ENCODE measurements at places on chromosomes 2 and 18.

GRCh38 chr2:113894156-113894743 is 4.4 kb downstream of the ACTR3 start:
- no peak for DNase-seq

- no peak for DNase-seq
Measured at GRCh38 chr2:84052043-84052442, 407.0 kb downstream of the SUCLG1 start.

DNA sequence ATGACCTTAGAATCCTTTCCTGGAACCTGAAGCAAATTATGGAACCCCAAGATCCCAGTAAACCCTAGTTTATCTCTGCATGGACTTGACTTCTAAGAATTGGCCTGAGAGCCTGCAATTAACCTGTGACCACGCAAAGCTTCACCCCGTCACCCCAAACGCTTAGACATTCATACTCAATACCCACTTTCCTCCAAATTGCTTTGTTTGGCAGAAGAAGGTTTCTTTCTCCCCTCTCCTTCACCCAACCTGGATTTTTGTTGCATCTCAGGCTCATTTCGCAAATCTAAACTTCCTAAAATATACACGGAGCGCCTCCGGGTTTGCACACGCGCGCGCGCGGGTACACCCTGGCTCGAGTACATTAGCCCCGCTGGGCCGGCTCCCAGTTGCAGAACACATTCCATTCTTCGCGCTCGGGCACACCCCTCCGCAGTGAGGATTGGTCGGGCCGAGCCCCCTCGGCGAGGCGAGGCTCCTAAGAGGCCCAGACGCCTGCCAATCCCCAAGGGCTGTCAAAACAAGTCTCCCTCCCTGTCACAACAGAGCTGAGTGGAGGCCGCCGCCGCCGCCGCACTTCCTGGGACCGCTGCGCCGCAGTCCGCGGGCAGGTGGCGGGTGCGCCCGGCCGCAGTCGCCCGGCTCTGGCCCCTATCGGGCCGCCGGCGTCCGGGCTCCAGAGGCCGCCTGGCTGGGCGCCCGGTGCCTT is at the start of gene PLCL1:
Gene PLCL1 (plus strand): TSS at position 545 of the 709 bp plus-strand sequence.
- peak; percentile 39 for DNase-seq

GRCh38 chr2:227881866-227882517 is 10.6 kb downstream of the DAW1 start:
- DNase-seq = no peak

DNA sequence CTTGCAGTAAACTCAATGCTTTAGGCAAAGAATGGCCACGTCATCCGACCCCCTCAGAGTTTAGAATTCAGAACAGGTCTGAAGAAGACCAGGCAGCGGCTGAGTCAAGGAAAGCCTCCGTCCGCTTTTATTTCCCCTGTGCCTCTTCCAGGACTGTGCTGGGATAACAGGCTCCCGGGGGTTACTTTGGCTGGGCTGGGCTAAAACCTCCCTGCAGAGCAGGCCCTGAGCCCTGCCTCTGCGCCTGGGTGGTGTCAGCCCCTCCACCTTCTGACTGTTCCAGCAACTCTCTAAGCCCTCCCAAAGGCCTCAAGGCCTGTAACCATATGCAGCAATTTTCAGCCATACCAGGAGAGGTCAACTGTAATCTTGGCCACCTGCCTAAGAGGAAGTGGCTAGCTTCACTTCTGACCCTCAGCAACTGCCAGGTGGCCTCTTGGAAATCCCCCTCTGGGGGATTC is 166.5 kb downstream of the RPIA start:
- DNase-seq = no peak

DNA sequence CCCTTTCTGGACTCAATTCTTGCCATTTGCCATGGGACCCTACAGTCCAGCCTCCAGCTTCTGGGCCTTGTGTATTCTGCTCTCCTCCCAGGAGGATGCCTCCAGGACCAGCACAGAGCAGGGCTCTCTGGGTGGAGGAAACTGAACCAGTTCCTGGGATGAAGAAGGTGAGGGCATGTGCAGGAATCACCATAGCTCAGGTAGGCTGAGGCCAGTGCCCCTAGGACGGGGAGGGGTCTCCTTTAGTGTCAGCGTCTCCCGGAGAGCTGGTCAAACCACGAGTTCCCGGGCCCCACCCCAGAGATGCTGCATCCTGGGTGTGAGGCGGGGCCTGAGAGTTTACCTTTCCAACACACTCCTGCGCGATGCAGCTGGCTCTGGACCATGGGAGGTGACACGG is 5.8 kb upstream of the PRELID3A start:
- no peak for DNase-seq

DNA sequence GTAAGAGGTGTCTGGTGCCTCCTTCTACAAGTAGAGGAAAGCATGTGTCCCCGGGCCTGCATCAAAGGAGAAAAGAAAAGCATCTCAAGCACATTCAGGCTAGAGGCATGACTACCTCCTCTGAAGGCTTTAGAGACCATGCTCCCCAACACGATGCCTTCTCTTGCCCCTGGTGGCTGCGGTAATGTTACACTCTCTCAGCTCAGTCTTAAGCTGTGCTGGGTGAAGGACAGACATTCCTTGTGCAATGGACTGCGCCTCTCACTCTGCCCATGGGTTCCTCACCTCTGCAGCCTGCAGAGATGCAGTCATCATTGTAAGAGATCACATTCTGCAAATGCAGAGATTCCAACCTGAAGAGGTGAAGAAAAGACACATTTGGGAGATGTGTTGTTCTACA is 148.2 kb upstream of the HNRNPA3 start:
- DNase-seq = no peak

GRCh38 chr18:36572135-36572856 is 256.5 kb downstream of the TPGS2 start:
- peak; percentile 25 for DNase-seq

- no peak for DNase-seq
Measured at GRCh38 chr2:57373530-57373929, 673.1 kb upstream of the VRK2 start.

GRCh38 chr18:650428-650858 is 7.0 kb upstream of the TYMS start:
- no peak for DNase-seq

GRCh38 chr2:48515513-48515985 is 14.4 kb upstream of the STON1 start:
- no peak for DNase-seq

GRCh38 chr18:62023536-62023935 is 130.7 kb upstream of the RNF152 start:
- no peak for DNase-seq

- no peak for DNase-seq
Measured at GRCh38 chr2:176589825-176590440, 320.7 kb downstream of the MTX2 start.

GRCh38 chr18:50820901-50821520 is 1.2 kb upstream of the MRO start:
- no peak for DNase-seq

DNA sequence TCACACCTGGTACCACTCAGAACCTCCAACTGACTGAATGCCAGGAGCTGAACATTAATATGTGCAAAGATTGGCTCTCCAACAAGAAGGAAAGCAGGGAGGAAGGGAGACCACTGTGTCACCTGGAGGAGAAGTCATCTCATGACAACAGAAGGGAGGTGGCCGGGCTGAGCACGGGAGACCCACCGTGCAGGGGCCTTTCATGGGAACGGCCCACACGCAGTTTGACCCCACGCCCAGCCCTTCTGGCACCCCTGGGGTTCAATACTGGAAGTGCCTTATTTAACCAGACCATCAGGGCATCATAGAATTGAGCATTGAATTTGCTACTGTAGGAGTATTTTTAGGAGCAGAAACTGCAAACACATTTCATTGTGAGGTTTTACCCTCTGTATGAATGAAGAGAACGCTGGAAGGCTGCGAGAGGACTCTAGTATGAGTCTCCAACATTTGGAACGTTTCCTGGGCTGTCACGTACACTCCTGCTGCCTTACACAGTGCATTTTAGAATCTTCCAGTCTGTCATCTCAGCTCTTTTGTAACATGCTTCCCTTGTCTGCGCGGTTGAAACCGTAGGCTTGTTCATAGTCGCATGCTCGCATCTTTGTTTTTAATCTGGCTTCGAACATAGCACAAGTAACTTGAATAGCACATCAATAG is 132.1 kb downstream of the NFATC1 start:
- no peak for DNase-seq

- no peak for DNase-seq
Measured at GRCh38 chr2:38108907-38109731, 33.2 kb upstream of the CYP1B1 start.

DNA sequence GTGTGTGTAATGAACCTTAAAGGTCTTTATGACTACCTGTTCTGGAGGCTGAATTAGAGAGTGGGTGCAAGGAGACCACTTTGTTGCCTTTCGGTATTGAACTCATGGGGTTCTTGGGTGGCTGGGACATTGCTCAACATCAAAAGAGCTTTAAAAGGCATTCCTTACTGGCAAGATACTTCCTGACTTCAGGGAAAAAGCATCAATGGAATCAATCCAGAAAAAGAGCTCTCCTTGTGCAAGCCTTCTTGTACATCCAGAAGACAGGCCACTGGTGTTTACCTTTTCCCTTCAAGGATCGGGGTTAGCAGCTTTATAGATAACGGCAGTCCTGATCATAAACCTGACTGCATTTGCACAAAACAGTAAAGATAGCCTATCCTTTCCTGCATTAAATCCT is 9.5 kb downstream of the PNO1 start:
- DNase-seq = no peak

GRCh38 chr18:44541781-44542180 is 138.9 kb upstream of the SETBP1 start:
- DNase-seq = no peak

DNA sequence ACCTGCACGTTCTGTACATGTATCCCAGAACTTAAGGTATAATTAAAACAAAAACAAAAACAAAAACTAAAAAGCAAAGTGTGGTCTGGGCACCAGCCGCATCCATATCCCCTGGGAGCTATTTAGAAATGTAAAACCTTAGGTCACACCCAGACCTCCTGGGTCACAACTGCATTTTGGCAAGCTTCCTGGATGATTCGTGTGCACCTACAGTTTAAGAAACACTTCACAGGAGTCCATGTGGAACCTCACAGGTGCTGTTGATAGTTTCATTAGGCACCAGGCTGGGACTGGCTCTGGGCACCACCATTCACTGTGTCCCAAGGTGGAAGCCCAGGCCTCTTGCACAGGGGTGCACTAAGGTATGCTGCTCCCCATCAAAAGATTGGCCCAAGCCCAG is 103.6 kb upstream of the BOD1L2 start:
- DNase-seq = no peak

DNA sequence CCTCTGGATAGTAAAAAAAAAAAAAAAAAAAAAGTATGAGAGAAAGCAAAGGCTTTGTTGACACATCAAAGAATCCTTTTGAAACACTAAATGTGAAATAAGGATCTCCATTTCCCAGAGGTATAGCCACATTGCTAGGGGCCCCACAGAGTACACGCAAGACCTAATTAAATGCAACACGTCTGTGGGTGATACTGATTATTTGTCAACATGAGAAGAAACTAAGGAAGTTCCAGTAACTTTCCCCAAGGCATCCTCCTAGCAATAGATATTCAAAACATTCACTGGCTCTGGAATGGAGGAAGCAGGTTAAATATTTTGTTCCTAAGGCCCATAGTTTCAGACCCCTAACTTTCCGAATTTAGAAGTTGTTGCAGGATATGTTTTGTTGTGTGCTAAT is 24.6 kb upstream of the EPB41L3 start:
- no peak for DNase-seq

- DNase-seq = no peak
Measured at GRCh38 chr2:120907822-120908221, 172.2 kb downstream of the GLI2 start.

- no peak for DNase-seq
Measured at GRCh38 chr2:105129722-105130232, 91.9 kb downstream of the MRPS9 start.

DNA sequence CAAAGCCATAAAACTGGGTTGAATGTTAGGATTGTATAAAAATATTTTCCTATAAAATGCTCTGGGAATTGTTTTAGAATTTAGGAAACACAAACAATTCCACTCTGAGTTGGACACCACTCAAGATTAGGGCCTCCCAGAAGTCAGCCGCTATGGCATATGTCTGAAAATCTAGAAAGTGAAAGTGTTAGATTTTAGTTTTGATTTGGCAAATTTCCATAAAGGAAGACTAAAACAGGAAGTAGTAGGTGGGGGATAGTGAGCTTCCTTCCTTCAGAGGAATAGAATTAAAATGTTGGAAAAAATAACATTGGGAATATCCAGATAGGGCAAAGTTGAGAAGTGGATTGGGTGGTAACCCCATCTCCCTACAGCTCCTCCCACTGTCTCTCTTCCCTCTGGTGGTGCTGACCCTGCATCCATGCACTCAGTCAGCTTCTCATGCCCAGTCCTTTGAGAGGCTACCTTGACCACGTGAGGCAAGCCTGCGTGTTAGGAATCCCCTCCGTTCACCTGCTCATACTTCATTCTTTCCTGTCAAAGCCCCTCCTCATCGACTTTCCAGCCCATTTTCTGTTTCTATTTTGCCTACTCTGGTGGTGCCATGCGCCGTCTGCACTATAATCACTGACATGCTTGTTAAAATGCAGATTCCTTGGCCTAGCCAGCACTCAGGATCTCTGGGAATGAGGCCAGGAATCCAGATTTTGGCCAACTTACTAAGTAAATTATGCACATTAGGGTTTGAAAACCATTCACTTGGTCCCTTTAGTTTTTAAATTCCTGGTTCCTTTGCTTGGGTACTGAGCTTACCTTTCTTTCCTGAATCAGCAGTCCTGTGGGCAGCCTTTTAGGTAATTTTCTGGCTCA is 83.5 kb downstream of the POLE4 start:
- no peak for DNase-seq

DNA sequence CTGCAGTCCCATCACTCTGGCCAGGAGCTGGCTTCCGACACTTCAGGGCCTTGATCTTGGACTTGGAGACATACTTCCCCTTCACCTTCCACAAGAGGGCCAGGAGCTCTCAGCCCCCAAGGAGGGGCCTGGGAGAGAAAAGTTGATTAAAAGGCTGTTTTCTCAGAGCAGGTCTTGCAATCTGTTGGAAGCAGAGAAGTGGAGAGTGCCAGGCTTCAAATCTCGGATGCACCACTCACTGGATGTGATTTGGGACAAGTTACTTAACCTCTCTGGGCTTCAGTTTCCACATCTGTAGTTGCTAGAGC is 255.3 kb downstream of the CYP26B1 start:
- DNase-seq = no peak

DNA sequence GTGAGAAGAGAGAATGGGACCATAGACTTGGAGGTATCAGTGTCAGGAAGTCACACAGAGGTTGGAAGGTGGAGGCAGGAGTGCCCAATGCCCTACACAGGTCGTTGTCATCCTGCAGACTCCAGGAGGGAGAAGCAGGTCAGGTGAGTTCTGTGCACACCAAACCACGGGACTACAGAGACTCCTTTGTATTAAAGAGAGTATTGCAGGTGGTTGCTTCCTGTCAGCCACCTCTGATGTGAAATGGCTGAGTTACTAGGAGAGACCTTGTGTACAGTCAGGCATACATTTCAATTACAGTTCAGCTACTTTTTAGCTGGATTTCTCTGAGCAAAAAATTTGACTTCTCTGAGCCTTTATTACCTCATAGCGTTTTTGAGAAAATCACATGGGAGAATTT is 51.6 kb downstream of the SPP2 start:
- no peak for DNase-seq

DNA sequence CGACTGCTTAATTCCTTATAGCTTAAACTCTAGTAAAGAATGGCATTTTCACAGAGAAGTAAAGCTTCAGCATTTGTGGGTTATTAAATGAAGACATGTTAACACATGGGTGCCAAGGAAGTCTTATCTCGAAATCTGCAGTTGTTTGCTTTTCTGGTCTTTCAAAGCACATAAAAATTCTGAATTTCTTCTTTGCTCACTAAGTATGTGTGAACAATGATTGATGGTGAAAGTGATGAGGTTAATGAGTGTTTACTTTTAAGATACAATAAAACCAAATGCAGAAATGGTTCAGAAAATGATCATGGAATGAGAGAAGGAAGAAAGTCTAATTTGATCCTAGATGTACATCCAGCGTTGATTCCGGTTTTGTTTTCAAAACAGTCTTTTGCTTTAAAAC is 234.6 kb upstream of the RAB12 start:
- no peak for DNase-seq
